CD4-positive, alpha-beta T cell treated with Interferon gamma for 1 hour (primary cell): ENCODE measurements at places on chromosomes 3 and 15.

GRCh38 chr15:78879517-78880241 is 7.0 kb downstream of the MORF4L1 start:
- no peak for DNase-seq

- no peak for DNase-seq
Measured at GRCh38 chr3:71800023-71800422, 15.1 kb upstream of the PROK2 start.

DNA sequence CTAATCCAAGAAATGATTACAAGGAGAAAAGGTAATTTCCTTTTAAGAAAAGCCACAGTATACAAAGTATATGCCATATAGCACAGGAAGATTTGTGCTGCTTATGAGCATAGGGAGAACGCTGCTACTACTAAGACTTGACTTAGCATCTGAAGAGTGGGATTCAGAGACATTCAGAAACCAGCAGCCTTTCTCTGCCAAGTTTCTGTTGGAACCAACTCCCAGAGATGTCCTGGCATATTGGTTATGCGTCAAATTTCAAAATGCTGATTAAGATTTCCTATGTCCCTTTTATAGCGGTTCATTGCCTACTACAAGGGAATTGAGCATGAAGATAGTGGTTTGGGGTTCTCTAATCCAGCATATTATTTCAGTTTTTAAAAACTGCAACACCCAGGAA is 4.9 kb downstream of the NR2E3 start:
- no peak for DNase-seq

DNA sequence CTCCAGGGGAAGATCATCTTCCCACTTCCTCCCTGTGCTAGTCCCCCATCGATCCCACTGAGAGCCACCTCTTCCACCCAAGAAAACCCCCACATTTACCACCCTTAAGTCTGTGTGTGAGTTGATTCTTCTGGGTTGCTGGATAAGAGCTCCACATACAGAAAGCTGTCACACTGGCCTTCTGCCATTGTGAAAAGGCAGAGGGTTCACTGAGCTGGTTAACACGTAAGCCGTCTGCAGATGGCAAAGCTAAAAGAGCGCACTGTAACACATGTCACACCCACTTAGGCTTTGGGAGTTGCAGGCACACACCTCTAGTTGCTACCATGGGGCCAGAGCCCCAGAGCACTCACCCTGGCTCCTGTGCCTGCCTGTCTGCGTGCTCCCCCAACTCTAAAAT is 309.8 kb upstream of the LRRC3B start:
- no peak for DNase-seq

- DNase-seq = no peak
Measured at GRCh38 chr3:48157202-48157840, 30.9 kb downstream of the CDC25A start.

GRCh38 chr3:49422379-49423248 is at the start of gene AMT:
TSS of gene AMT (minus strand) at chr3:49422473. CDS start at chr3:49422450, 23 bp downstream.
- DNase-seq = no peak

DNA sequence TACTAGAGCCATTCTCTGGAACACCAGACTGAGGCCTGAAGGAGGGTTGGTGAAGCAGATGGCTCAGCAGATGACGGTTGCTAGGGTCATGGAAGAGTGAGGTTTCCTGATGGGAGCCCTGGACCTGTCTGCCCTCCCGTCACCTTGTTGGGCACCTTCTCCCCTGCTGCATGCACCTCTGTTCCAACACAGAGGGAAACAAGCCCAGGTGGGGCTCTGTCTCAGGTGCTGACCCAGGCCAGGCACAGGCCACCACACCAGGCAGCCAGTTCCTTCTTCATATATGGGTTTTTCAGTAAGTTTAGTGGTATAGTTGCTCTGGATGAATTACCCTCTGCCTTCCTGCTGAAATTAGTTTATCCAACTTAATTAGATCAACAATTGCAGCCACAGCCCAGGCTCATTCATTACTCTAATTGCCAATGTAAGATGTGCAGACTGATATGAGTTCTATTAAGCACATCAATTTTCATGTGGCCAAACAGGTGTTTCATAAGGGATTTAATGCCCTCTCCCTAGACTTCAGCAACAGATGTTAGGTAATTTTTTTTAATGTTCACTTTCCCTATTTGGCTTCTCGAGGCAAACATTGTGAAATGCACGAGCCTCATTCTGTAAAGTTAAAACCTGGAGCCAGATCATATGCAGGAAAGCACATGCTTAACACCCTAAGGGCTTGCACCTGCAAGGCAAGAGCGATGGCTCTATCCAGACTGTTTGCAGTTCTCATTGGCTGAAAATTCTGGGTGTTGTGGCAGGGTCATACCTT is 174.8 kb downstream of the CHDH start:
- DNase-seq = no peak

- no peak for DNase-seq
Measured at GRCh38 chr3:44236485-44236908, 5.2 kb upstream of the TOPAZ1 start.

GRCh38 chr15:71611553-71612396 is 198.6 kb upstream of the NR2E3 start:
- no peak for DNase-seq

- DNase-seq = no peak
Measured at GRCh38 chr3:107910713-107911259, 180.0 kb downstream of the CD47 start.

DNA sequence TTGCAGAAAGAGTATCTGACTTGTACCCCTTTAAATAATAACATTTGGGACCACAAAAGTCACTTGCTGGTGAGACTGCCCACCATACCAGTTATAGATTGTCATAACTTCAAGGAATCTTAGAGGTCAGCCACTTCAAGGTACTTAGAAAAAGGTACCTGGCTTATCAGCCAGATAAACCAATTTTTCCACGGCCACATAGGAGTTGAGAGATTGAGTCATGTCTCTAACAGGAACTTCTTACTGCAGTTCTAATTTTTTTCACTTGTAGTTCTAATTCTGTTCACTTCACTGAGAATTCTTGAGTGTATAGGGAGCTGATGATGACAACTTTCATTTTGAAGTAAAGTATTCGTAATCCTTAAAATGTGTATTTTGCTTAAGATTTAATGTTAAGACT is 317.1 kb upstream of the CBLB start:
- DNase-seq = no peak

- DNase-seq = no peak
Measured at GRCh38 chr3:106119614-106120082, 250.8 kb upstream of the CBLB start.

- no peak for DNase-seq
Measured at GRCh38 chr3:10272977-10273376, 19.8 kb downstream of the GHRL start.

GRCh38 chr15:64515196-64515595 is 54.8 kb downstream of the ZNF609 start:
- DNase-seq = no peak

GRCh38 chr15:39434751-39435238 is 146.1 kb upstream of the THBS1 start:
- DNase-seq = no peak

GRCh38 chr15:41809526-41810220 is 18.2 kb upstream of the JMJD7 start:
- DNase-seq = no peak

GRCh38 chr3:27888562-27888961 is 166.4 kb upstream of the EOMES start:
- DNase-seq = no peak

GRCh38 chr3:65713016-65713415 is 325.7 kb downstream of the MAGI1 start:
- DNase-seq = no peak

- DNase-seq = peak; percentile 46
Measured at GRCh38 chr15:70480196-70480856, 283.0 kb downstream of the UACA start.

DNA sequence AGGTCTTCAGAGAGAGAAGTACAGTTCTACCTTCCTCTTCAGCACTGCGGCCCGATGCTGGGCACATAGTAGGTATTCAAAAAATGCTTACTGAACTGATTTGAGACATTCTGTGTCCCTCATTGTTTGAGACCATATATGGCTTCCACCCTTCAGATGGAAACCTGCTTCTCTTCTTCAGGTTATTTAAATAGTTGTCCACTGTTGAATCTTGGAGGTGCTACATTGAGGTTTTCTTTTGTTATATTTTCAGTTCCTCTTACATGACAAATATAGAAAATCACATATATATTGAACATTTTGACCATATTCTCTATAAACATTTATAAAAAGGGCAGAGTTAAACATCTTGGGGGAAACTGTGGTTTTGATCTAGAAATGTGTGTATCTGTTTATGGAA is 200.2 kb upstream of the LRRC3B start:
- DNase-seq = no peak

DNA sequence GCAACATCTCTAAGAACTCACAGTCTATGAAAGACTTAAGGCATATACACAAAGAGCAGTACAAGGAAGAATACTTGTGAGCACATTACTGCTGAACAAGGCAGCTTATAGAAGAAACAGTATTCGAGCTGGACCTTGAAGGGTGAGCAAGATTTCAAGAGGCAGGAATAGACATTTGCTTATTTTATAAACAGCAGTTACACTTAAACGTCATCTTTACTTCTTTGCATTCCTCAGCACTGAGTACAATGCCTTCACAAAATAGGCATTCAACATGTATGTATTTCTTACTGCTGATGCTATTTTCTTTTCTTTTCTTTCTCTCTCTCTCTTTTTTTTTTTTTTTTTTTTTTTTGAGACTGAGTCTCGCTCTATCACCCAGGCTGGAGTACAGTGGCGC is 205.8 kb downstream of the ZIC4 start:
- no peak for DNase-seq

DNA sequence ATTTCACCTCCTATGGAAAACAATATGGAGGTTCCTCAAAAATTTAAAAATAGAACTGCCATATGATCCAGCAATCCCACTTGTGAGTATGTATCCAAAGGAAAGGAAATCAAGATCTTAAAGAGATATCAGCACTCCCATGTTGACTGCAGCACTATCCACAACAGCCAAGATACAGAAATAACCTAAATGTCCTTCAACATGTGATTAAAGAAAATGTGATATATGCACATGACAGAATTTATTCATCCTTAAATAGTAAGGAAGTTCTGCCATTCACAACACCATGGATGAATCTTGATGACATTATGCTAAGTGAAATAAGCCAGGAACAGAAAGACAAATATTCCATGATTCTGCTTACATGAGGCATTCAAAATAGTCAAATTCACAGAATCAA is 303.6 kb upstream of the LRRN1 start:
- no peak for DNase-seq

- no peak for DNase-seq
Measured at GRCh38 chr15:100726070-100726420, 123.7 kb downstream of the ASB7 start.

DNA sequence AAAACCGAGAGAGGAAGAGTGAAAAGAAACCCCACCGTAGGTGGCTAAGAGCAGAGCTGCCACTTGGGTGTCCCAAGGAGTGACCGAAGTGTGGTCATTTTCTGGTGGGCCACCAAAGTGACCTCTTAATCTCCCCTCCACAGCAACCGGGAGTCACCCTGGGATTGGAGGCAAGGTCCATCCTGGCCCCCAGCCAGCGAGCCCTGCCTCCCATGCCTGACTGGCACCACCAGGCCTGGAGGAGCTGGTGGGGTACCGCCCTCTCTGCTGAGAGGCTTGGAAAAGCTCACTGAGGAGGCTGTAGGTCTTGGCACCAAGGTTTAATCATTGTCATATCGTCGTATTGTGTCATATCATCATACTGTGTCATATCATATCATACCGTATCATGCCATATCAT is 74.0 kb upstream of the TRPM1 start:
- no peak for DNase-seq

DNA sequence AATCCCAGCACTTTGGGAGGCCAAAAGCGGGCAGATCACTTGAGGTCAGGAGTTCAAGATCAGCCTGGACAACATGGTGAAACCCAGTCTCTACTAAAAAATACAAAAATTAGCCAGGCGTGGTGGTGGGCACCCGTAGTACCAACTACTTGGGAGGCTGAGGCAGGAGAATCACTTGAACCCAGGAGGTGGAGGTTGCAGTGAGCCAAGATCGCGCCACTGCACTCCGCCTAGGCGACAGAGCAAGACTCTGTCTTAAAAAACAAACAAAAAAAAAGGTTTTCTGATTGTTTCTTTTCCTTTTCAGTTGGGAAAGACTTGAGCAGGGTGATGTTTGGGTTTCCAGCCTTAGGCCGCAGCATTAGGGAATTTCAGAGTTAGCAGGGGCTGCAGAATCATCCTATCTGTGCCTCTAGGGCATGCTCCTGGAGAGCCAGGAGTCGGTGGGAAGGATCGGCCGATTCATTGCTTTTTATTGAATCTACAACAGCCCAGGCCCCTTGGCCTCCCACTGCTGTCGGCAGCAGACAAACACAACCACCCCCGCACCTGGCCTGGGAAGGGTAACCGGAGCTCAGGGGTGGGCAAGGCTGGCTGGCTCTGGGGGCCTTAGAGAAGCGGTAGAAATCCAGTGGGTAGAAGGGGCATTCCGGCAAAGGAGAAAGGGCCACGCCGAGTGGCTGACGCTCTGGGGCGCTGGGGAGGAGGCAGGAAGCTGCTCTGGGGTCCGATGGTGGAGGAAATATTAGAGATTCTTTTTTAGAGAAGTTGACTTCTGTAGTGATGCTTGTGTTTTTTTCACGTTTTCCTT is 6.3 kb downstream of the CHAC1 start:
- no peak for DNase-seq

GRCh38 chr15:63363292-63363691 is 18.4 kb downstream of the CA12 start:
- DNase-seq = no peak

GRCh38 chr15:72787526-72787925 is 4.0 kb upstream of the ADPGK start:
- DNase-seq = no peak

GRCh38 chr15:79431636-79432344 is at the start of gene MINAR1:
TSS of gene MINAR1 (plus strand) at chr15:79432336. CDS start at chr15:79456148, 23,812 bp downstream.
- no peak for DNase-seq
